ENCODE measurements at places on chromosomes 12 and 14.

- DNase-seq = no peak
Measured at GRCh38 chr12:52323416-52324152, 2.4 kb upstream of the KRT83 start.

DNA sequence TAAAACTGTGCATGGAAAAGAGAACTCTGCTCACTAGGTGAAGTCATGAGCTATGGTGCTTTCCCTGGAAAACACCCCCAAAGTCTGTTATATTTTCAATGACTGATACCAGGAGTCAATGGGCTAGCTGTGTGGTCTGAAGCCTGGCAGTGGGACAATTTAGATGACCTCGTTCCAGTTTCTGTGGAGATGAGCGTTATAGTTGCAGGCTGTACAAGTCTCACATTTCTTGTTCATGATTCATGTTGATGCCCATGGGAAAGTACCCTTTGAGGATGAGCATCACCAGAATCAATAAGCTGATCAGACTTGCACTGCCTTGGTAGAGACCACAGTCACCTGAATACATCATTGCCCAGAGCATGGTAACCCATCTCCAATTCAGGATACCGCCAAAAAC, 70.7 kb downstream of the NOVA1 start:
- no peak for DNase-seq

DNA sequence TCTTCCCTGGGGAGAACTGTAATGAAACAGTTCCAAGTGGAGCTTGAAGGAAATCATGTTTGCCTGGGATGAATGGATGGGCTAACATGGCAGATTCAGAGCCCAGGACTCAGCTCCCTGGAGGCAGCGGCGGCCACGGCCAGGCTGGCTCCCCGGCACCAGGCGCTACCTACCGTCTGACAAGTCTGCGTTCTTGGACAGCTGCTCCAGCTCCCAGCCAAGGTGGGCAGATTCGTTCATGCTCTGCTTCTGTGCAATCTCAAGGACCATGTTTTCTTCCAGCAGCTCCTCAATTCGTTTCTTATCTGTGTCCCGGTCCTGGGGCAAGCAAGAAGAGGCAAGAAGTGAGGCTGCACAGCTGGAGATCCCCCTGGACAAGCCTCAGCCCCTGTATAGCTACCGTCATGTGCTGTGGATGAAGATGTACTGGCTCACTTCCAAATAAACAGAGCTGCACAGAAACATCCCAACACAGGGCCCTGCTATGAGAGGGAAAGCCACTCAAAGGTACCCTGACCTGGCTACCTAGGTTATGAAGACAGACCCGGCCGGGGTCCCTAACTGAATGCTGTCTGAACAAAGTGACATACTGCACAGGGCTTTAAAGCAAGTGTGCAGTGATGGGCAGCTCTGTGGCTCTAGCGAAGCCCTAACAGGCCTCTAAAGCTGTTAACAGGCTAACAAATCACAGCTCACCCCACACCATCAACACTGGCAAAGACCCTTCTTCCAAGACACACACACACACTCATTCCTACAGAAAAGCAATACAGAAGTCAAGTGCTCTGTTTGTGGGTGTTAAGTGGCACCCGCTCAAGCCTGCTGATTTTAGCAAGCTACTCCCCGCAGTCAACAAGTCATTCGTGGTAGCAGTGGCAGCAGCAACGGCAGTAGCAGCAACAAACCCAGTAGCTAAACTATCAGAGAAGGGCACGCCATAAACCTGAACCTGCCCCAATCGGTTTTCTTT, 80.4 kb upstream of the GPR68 start:
- no peak for DNase-seq

GRCh38 chr12:83065562-83065961, 378.9 kb downstream of the TMTC2 start:
- no peak for DNase-seq

DNA sequence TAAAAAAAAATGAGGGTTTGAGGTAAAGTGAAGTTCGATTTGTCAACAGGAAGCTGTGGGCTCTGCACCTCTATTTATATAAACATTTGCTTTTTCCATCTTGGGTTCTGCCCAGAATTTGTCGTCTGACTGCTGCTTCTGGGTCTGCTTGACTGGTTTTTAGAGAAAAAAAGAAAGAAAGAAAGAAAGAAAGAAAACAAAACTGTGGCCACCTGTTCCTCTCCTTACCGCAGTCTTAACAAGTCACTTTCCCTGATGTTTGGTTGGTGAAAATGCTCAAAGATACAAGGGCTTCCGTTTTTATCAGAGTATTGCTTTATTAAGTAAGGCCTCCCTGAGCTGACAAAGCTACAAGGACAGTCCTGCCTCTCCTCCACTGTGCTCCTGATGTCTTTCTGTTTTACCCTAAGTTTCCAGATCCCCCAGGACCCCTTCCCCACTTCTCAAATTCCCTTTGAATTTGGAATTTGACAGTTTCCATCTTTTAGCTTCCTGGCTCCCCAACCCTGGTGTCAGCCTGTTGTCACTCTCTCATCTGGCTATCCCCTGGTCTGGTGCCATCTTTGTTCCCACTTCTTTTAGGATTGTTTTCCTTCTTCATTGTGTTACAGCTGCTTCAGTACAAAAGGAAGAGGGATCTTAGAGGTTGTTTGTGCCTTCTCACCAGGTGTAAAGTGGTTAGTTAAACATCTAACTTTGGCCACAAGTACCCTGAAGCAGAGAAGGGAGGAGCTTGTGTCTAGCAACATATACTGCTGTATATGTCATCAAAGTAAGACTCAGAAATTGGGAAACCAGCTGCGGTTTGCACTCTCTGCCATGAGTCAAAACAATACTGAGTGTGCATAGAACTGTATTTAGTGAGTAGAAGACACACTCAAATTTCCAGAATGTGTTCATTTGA, 18.0 kb downstream of the MFAP5 start:
- no peak for DNase-seq

DNA sequence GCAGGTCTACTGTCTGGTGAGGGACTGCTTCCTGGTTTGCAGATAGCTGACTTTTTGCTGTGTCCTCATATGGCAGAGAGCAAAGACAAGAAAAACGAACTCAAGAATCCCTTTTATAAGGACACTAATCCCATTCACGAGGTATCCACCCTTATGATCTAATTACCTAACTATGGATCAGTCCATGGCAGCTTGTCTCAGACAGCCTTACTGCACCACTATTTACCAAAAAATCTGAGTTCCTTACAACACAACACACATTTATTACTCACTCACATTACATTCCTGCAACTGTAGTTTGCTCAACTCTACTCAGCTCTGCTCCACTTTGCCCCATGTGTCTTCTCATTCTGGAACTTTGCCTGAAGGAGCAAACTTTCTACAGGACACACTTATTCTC, 10.1 kb upstream of the SLC6A15 start:
- no peak for DNase-seq

DNA sequence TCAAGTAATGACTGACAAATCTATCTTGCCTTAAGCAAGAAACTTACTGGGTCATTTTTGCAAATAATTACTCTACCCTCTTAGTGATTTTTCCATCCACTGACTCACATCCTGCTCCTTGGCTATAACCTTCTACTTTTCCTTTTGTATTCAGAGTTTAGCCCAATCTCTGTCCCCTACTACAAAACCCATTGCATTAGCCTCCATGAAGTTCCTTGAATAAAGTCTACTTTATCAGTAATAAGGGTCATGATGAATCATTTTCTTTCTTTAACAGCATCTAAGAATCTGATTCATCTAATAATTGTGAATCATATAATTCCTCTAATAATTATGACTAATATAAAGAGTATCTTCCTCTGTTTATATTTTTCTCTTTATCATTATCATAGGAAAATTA, 132.6 kb downstream of the NTS start:
- DNase-seq = no peak

DNA sequence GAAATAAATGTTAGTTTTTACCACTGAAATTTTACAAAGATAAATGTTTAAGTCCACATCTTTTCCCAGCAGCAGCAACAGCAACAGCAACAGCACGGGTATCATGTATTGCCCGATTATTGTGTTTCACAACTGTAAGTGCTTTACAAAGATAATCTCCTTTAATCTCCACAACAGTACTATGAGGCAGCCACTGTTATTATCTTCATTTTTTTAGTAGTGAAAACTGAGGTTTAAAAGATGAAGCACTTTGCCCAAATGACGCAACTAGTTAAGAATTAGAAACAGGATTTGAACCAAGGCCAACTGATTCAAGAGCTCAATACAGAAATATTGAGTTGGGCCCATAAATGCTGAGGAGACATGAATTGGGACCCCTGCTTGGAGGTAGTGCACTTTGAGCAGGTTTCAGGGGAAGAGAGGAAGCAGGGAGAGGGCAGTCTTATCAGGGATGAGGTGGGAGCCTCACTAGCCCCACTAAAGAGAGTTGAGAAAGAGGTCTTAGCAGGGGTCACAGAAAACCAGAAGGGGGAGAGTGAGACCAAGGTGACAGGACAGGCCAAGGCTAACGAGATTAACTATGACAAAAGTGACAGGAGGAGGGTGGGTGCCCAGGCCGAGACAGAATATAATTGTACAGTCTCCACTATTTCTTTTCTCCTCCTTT, 15.3 kb downstream of the KRT2 start:
- DNase-seq = no peak

DNA sequence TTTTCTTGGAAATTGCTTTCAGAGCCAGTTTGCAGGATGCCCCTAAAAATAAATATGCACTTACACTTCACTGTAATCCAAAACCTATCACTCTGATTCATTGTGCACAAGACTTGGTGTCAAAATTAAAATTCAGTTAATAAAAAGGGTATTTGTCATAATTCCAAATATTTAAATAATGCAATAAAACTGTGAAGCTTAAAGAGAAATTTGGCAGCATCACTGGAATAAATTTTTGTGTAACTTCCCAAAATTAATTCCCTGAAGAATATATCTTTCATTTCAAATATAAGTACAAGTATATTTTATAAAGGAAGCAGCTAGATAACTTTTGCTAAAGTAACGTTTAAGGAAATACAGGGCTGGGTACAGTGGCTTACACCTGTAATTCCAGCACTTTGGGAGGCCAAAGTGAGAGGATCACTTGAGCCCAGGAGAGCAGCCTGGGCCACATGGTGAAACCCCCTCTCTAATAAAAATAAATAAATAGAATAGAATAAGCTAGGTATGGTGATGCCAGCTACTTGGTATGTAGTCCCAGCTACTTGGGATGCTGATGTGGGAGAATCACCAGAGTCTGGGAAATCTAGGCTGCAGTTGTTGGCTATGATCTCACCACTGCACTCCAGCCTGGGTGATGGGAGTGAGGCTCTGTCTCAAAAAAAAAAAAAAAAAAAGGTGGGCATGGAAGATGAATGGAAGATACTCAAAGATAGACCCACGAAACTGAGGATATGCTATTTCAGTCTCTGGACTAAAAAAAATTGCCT, 233.8 kb downstream of the FBXL14 start:
- DNase-seq = no peak

DNA sequence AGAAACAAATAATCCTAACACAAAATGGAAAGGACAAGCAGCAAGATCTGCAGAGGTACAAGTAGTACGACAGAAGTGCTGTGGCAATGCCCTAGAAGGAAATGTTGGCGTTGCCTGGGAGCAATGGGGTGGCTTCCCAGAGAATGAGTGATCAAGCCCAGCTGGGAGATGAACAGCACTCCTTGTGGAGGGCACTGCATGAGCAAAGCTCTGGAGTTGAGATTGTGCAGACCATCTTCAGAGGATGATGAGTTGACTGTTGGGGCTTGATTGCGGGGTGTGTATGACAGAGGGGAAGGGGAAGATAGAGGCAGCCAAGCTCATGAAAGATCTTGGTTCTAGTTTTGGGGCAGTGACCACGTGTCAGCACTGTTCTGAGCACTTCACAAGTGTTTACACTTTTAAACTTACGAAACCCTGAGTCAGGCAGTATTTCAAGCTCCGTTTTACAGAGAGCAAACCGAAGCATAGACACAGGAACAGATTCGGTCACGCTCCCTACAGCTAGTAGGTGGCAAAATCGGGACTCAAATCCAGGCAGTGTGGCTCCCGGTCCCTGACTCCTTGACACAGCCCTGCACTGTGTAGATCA, 127.2 kb upstream of the LHX5 start:
- no peak for DNase-seq

DNA sequence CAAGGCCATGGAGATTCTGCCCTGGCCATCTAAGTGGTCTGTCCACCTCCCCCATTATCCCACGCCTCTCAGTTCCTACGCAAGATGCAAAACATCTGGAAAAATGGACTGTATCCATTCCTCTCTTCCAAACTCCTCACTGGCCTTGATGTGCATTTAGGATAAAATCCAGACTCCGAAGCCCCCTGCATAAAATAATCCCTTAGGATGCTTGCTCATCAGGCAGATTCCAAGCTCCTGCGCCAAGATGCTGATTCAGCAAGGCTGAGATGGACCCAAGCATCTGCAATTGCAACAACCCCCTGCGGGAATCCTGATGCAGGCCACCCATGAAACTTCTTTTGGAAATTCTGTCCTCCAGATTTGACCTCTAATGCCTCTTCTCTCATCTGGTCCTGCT, 81.6 kb downstream of the SPRING1 start:
- no peak for DNase-seq

DNA sequence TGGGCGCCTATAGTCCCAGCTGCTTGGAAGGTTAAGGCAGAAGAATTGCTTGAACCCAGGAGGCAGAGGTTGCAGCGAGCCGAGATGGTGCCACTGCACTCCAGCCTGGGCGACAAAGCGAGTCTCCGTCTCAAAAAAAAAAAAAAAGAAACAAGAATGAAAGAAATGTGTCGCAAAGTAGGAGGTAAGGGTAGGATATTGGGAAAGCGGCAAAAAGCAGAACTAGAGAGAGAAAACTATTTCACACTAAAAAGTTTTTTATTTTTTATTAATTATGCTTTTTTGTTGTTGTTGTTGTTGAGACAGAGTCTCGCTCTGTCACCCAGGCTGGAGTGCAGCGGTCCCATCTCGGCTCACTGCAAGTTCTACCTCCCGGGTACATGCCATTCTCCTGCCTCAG, 17.7 kb downstream of the SBNO1 start:
- no peak for DNase-seq

DNA sequence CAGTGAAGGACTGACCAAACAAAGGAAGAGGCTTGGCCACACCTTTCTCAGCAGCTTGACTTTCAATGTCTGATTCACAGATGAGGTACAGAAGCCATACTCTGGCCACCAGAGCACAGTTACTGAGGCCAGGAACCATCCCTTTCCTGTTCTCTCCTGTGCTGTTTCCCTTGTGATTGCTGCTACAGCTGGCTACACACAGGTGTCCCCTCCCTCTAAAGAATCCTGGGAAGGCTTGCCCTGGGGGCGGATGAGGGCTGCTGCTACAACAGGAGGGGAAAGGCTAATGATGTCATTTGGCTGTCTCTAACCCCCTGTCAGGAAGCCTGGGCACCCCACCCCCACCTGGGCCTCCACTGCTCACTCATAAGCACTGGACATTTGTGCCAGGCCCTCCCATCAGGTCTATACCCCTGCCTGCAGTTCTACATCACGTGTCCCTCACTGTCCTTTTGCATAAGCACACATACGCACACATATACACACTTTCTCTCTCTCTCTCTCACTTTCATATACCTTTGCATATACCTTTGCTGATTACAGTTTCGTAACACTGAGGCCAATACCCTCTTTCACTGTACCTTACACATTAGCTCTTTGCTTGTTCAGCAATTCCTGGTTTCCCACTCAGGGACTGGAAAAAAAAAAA, 41.4 kb downstream of the PRPF40B start:
- no peak for DNase-seq

All from GM12891 (cell line).